NCI-H2171 (cell line): ENCODE measurements at places on chromosomes 2 and 18.
A peak's percentile ranks its signal among the peaks of the same experiment; 100 is the strongest.

GRCh38 chr2:219168526-219168925 lies 1.3 kb downstream of the SLC23A3 start:
- no peak for DNase-seq

GRCh38 chr2:176650104-176650837 lies 381.0 kb downstream of the MTX2 start:
- no peak for DNase-seq

DNA sequence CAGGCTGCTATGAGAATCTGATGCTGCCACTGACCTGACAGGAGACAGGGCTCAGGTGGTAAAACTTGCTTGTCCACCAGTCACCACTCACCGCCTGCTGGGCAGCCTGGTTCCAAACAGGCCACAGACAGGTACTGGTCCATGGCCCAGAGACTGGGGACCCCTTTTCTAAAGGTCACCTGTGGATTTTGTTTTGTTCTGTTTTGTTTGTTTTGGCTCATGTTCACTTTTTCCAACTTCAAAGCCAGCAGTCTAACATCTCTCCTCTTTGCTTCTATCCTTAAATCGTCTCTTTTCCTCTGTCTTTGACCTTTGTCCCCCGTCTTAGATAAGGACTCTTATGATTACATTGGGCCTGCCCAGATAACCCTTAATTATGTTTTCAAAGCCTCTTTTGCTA lies 3.3 kb upstream of the CERKL start:
- DNase-seq = no peak

DNA sequence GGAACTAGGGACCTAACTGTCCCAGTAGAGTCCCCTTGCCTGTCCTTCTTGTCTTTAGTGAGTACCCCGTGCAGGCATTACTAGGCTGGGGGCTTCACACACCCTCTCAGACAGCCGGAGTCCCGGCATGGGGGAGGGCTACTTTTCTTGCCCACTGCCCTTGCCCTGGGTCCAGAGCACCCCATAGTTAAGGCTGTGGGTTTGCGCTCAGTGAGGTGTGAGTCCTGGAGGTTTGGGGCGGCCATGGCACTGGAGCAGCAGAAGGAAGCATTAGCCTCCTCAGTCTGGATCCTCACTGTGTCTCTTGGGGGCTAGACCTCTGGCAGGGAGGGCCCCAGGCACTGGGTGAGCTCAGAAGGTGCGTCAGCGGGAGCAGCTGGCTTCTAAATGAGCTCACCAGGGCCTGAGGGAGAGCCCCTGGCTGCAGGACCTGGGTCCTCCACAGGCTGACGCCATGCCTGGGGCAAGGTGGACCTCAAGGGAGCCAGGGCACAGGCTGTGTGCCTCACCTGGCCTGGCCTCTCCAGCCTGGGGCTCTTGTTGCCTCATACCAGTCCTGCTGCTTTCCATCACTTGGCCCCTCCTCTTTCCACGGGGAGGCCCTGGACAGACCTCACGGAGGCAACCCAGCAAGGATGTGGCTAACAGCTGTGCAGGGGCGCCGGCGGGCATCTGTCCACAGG lies 27.4 kb downstream of the HS6ST1 start:
- DNase-seq = peak; percentile 32

- DNase-seq = peak; percentile 80
Measured at GRCh38 chr2:95296011-95296410, 1.1 kb upstream of the KCNIP3 start.

- no peak for DNase-seq
Measured at GRCh38 chr18:77995593-77995992, 745.9 kb downstream of the GALR1 start.

DNA sequence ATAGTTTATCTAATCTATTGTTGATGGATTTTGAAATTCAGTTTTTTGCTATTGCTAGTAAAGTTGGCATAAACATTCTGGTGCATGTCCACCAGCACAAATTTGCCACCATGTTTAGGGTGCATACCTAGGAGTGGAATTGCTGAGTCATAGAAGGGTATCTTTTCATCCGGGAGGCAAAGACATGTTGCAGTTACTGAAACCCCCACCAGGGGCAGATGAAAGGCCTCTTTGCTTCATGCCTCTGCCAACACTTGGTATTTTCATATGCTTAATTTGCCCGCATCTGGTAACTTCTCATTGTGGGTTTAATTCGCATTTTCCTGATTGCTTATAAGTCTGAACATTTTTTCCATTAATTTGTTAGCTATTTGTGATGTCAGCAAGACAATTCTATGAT lies 8.2 kb downstream of the DCC start:
- DNase-seq = no peak

DNA sequence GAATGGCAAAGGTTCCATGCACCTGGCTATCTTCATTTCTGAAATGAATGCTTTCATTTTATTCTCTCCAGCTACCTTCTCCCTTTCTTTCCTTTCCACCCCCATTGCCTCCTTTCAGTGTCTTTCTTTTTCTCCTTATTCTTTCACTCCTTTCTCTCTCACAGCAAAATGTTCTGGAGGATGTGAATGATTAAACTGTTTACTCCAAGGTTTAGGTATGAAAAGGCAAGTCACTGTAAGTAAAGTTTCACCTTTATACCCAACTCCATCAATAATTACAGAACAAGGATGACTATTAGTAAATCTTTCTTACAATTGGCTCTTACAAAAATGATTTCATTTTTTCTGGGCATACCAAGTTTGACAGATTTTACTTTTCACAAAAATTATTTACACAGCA lies 4.3 kb downstream of the PAX8 start:
- DNase-seq = no peak

DNA sequence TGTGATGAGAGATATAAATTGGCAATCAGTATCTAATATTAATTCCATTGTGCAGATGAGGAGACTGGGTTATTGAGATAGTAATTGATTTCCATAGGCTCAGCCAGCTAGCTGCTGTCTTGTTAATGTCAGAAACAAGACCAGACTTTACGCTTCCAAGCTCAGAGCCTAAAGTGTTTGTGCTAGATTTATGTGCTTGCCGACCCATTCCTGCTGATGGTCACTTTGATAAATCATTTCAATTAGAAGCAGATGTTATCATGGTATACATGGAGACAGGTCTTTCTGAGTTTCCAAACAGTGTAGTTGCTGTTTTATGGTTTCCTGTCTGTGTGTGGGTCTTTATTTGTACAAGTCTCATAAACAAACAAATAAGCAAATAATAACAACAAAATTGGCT lies 92.8 kb downstream of the AQP4 start:
- no peak for DNase-seq

GRCh38 chr2:42035241-42035640 lies 12.6 kb upstream of the PKDCC start:
- no peak for DNase-seq

- no peak for DNase-seq
Measured at GRCh38 chr2:184879671-184880070, 281.3 kb downstream of the ZNF804A start.

GRCh38 chr2:95289253-95289652 lies 7.9 kb upstream of the KCNIP3 start:
- DNase-seq = no peak

GRCh38 chr2:199977984-199978415 lies 22.6 kb downstream of the MAIP1 start:
- no peak for DNase-seq

DNA sequence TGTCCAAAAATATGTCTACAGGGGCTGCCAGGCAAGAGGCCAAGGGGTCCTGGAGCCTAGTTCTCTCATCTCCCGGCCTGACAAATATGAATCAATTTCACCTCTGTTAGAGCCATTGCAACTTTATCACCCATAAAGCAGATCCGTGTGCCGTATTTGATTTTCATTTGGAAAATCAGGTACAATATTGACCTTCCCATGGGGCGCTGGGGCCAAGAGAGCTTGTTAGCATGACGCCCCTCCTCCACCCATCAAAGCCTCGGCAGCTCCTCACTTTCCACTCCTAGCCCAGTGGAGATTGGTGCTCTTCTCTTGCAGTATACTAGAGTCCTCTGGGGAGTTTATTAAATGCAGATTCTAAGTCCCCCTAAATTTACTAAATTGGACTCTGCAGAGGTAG lies 96.8 kb downstream of the CAPN13 start:
- no peak for DNase-seq

DNA sequence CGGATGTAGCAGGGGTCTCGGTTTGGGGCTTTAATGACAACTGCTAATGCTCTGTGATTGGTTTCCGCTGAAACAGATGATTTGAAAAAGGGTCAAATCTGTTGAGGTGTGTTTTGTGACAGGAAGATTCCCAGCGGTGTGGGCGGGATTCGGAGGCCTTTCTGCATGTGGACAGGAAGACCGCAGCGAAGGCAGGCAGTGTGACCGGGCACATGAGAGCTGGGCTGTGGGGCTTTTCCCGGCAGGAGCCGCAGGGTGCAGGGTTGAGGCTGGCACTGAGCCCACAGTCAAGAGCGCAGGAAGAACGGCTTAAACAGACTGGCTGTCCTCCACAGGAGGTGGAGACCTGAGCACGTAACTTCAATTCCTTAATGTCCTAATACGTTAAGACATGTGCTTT lies 180.0 kb upstream of the TPO start:
- DNase-seq = no peak

GRCh38 chr2:37366773-37367172 lies 22.3 kb downstream of the QPCT start:
- no peak for DNase-seq

GRCh38 chr2:74281141-74281975 lies 61.9 kb downstream of the SLC4A5 start:
- DNase-seq = no peak

DNA sequence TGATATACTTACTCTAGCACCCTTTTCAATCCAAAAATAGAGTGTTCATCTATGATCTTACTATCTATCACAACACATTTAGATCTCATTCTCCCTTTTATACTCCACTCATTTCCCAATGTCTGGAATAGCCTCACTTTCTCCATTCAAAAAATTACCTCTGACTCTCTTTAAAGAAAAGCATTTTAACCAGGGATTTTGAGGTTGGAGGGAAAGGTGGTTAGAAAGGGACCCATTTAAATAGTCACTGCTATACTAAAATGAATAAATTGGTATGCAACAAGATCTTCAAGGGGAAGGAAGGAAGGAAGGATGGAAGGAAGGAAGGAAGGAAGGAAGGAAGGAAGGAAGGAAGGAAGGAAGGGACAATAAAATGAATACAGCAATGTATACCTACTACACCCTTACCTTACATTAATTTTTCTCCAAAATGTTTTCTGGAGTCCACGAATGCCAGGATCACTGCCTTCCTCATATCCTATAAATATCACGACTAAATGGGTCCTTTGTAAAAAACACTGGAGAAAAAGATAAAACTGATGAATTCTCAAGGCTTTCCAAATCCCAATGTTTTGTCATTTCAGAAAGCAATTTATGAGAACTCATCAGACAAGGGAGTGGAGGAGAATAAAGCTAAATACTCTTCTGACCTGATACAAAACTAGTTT lies 202.7 kb downstream of the ZEB2 start:
- DNase-seq = no peak

- DNase-seq = no peak
Measured at GRCh38 chr2:226017107-226017506, 617.6 kb downstream of the NYAP2 start.

DNA sequence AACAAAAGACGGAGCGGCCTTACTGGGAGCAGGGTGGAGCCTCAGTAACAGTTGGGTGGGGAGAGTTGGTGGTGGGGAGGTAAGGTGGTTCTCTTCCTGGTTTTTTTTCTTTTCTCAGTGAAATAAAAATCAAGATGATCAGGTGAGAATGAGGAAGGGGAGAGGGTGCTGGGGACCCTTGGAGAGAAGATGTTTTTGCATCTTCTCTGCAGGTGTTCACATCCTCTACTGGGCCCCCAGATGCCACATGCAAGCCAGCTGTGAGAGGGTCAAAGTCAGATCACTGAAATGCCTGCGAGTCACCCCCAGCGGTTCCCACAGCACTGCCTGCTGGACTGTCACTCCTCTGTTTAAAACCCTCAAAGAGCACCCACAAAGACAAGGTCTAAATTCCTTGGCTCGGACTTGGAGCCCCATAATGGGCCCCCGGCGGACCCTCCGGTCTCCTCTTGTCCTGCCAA lies 69.8 kb upstream of the FHL2 start:
- DNase-seq = no peak

DNA sequence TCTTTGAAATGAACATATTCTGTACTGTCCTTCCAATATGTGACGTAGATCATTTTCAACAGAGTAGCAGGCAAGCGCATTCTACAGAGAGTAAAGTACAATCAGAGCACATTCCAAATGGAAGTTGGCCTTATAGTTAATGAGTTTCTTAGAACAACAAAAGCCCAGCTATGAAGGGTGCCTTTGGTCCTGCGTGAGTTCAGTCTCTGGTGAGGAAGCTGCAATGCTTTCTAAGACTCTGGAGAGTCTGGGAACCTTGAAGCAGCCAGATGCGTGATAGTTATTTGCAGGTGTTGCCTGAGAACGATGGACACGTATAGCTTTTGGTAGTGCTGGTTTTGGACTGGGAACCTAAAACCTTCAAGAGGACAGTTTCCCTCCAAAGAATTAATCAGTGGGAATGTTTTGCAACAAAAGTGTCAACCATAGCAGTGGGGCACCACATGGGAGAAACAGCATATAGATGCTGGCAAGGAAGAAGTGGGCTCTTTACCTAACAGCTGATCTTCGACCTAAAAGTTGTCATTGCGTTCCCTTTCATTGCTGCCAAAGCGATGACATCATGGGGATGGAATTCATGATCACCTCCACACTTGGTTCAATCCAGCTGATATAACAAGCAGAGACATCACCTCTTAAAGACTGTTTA lies 9.3 kb upstream of the SNORC start:
- DNase-seq = no peak

DNA sequence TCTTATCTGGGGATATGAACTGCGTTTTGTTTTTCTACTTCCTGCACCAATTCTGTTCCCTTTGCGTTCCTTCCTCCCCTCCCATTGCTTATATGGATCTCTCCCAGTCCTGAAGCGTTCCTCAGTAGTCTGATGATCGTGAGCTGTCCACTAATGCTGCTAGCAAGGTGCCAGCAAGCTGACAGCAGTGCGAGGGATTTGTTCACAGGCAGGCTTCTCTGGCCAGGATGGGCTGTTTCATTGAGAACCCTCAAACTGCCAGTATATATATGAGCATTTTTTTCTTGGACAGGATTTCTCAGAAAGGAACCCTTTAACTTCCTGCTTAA lies 40.1 kb downstream of the GTF3C3 start:
- no peak for DNase-seq
